ENCODE measurements at places on chromosomes 7 and 10. TPM values are rescaled to one million over a fixed set of nuclear protein-coding genes. Genes with fewer than 3 reads are reported as not detected.

PTN gene
- 9.3 TPM for total RNA-seq

ST8SIA6 gene
- 0.15 TPM for total RNA-seq

RPEL1 gene
- total RNA-seq: 0.12 TPM

BAMBI gene
- total RNA-seq: 13.1 TPM

KIAA1217 gene
- total RNA-seq: 1.2 TPM

FGFBP3 gene
- total RNA-seq: 0.23 TPM

OR2A25 gene
- total RNA-seq: not detected

OR13A1 gene
- total RNA-seq: not detected

GRID2IP gene
- total RNA-seq: not detected

GIMAP7 gene
- 0.12 TPM for total RNA-seq

NCF1 gene
- total RNA-seq: not detected

NRP1 gene
- total RNA-seq: 185 TPM

ARPC1B gene
- total RNA-seq: 380 TPM

CCL24 gene
- total RNA-seq: not detected

PIK3CG gene
- not detected for total RNA-seq

MOGAT3 gene
- total RNA-seq: not detected

LRRTM3 gene
- not detected for total RNA-seq

SLC16A9 gene
- 0.23 TPM for total RNA-seq

PLA2G12B gene
- not detected for total RNA-seq

CTNNA3 gene
- total RNA-seq: not detected

SPDYE16 gene
- 0.12 TPM for total RNA-seq

ANKRD2 gene
- total RNA-seq: 0.15 TPM

MYO1G gene
- 0.08 TPM for total RNA-seq

LRRD1 gene
- total RNA-seq: under 0.01 TPM

UBN2 gene
- total RNA-seq: 2.9 TPM

UCN3 gene
- not detected for total RNA-seq

TMEM229A gene
- 0.23 TPM for total RNA-seq

ZCWPW1 gene
- total RNA-seq: 0.94 TPM

CRYGN gene
- total RNA-seq: not detected

WEE2 gene
- total RNA-seq: not detected

WIPF3 gene
- total RNA-seq: not detected

GPNMB gene
- 507 TPM for total RNA-seq

NEURL1 gene
- under 0.01 TPM for total RNA-seq

PPP1R17 gene
- total RNA-seq: not detected

CRHR2 gene
- not detected for total RNA-seq

DYNC1I1 gene
- 0.45 TPM for total RNA-seq

EN2 gene
- total RNA-seq: under 0.01 TPM

C7orf33 gene
- not detected for total RNA-seq

RBP3 gene
- total RNA-seq: under 0.01 TPM
